CD4-positive, alpha-beta T cell treated with Interferon alpha-2 for 1 hour (primary cell): ENCODE measurements at places on chromosomes 3 and 15.

GRCh38 chr3:143775459-143775858 is 72.8 kb downstream of the SLC9A9 start:
- peak; percentile 55 for DNase-seq

GRCh38 chr3:154130540-154130939 is 9.3 kb downstream of the ARHGEF26 start:
- no peak for DNase-seq

DNA sequence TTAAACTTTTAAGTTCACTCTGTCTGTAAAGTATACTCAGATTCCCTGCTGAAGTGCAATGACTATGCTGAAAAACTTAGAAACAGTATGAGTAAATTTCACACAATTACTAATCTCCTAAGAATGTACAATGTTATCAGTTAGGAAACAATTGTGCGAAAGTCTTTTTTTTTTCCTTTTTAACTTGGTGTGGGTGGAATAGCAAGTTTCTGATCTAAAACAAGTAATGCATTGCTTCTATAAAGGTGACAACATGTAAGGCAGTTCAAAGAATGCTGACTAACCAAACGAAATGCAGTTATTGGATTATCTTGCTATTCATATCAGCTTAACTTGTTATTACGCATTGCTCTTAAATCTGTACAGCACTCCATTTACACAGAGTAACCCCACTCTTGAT is 19.3 kb upstream of the SLC12A8 start:
- DNase-seq, result no peak

- DNase-seq, result no peak
Measured at GRCh38 chr3:48562367-48563095, 1.1 kb downstream of the UCN2 start.

- no peak for DNase-seq
Measured at GRCh38 chr3:142215106-142215505, 10.3 kb downstream of the GK5 start.

DNA sequence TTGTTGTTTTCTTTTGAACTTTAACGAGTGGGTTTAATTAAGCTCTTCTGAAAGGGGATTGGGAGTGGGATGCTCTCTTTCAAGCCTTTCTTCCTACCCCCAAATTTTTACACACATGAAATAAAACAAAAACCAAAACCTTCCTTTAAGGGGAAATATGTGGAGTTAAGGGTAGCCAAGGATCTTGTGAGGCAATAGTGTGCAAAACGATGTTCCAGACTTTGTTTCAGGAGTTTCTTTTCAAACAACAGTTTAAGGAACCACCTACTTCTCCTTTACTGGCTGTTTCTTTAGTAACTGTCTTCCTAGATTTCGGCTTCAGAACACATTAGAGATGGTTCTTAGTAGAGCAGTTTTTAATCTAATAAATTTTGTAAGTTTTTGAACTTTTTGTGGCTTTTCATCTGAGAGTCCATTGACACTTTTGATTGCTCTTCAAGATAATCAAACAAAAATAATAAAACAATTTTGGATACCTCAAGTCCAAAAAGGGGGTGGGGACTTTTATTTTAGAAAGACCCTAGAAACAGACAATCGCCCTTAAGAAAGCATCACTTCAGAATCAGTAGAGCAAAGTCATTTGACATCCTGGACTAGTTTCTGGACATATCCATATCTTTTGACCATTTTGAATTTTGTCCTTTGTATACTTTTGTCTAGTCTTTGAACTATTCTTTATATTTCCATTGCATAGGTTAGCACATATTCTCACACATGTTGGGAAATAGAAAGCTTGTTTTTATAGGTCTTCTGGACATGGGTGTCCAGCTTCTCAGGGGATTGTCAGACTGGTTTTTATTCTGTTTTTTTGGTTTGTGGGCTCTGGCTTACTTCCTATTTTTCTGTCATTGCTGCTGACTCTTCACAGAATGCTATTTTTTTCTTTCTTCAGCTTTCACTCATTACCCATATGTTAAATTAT is 6.0 kb downstream of the DIPK2A start:
- no peak for DNase-seq

GRCh38 chr3:115348951-115349745 is 202.1 kb upstream of the ZBTB20 start:
- no peak for DNase-seq

DNA sequence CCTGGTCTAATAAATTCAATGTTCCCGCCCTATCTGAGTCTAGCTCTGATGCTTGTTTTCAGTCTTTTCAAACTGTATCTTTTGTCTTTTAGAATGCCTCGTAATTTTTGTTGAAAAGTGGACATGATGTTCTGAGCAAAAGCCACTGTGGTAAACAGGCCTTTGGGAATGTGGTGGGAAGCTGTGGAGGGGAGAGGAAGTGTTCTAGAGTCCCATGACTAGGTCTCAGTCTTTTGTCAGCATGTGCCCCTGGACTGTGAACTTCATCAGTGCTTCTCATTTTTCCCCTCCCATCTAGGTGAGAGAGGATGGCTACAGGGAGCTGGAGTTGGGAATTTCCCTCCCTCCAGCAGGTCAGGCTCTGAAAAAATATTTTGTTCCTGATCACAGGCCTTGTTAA is 33.7 kb downstream of the SUSD5 start:
- no peak for DNase-seq

GRCh38 chr15:41878355-41878699 is 15.5 kb downstream of the SPTBN5 start:
- DNase-seq, result no peak

DNA sequence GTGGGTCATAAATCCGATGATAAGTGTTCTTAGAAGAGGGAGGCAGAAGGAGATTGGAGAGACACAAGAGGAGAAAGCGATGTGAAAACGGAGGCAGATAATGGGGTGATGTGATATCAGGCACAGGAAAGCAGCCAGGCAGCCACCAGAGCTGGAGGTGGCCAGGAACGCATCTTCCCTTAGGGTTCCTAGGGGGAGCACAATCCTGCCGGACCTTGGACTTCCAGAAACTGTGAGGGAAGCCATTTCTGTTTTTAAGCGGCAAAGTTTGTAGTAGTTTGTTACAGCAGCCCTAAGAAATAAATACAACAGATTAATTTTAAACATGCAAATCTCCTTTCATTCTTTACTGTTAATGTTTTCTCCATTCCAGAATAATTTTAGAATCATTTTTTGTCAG is 259.9 kb upstream of the TMC3 start:
- DNase-seq, result no peak

DNA sequence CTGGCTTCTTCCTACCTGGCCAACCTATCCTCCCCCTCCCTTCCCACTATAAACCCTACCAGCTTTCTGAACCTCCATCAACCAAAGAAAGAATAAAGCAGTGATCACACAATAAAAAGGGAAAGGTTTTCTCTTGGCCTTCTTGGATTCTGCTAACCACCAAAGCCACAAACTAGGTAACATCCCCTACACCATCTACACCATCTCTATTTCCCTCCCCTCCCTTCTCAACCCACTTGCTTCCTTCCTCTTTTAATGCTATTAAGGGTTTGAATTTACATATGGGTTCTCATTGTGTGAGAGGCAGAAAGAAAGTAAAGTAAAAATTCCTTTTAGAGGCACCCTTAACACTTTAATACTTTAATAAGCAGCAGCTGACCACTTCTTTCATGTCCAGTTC is 25.8 kb upstream of the RSL24D1 start:
- peak; percentile 46 for DNase-seq

DNA sequence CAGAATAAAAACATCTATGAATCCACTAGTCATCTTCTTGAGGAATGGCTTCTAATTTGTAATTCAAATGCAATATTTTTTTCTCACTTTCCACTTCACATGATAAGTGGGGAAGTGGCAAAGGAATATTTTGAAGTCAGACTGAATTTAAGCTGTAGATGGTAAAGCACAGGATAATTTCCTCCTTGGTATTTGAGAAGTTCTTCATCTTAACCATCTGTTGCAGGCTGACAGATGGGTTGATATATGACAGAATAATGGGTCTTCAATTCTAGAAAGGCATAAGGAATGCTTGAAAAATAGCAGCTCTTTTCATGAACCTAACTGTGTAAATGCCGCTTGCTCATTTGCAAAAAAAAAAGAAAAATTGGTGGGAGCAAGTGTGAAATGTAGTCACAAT is 66.5 kb upstream of the SNTN start:
- DNase-seq, result no peak

DNA sequence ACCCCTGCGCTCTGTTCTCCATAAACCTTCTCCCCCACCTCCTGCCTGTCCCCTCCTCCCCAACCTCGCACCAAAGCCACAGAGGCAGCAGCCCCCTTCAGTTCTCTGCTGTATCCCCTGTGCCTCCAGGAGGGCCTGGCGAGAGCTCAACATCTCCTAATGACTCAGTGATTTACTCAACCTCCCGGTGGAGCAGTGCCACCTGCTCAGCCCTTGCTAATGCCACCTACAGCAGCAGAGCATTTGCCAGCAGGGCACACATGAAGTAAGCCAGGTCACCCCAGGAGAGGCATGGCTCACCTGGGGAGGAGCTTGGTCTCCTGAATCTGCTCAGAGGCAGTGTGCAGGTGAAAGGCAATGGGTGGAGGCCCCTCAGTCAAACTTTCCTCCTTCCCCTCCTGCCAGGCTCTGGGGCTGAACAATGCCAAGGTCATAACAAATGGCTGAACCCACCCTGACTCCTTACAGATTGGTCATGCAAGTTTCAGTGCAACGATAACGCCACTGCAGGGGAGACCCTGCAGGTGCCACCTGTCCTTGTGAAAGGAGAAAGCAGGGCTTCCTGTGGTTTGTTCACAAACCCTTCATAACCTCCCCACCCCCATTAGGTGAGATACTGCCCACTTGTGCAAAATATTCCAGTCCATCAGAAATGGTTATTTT is 19.8 kb downstream of the TRPM1 start:
- no peak for DNase-seq

DNA sequence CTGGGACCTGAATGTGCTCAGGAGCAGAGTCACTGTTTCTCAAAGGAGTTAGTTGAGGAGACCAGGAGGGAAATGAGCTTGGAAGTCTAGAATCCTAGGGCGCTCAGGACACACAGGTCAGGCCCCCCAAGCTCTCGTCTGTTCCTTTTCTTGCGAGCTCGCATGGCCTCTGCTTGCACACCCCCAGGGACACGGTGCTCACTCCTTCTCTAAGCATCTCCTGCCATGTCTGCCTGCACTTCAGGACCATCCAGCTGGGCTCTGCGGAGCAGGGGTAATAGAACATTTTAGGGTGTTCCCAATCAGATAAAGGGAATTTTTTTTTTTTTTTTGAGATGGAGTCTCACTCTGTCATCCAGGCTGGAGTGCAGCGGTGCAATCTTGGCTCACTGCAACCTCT is 213.2 kb downstream of the XXYLT1 start:
- DNase-seq, result no peak
